EH (cell line): ENCODE measurements at places on chromosomes 2 and 18.

DNA sequence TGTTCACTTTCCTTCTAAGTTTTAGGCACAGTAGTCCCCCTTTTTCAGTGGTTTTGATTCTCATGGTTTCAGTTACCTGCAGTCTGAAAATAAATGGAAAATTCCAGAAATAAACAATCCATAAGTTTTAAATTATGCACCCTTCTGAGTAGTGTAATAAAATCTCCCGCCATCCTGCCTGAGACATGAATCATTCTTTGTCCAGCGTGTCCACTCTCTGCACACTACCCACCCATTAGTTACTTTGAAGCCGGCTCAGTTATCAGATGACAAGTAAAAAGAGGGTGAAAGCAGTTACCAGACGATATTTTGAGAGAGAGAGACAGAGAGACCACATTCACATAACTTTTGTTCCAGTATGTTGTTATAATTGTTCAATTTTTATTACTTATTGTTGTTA is 400.5 kb downstream of the TMX3 start:
- DNase-seq = peak; percentile 79

- DNase-seq = no peak
Observed at GRCh38 chr2:25639131-25639530, 34.2 kb downstream of the DTNB start.

- DNase-seq = no peak
Observed at GRCh38 chr2:101617796-101618195, 79.7 kb upstream of the MAP4K4 start.

DNA sequence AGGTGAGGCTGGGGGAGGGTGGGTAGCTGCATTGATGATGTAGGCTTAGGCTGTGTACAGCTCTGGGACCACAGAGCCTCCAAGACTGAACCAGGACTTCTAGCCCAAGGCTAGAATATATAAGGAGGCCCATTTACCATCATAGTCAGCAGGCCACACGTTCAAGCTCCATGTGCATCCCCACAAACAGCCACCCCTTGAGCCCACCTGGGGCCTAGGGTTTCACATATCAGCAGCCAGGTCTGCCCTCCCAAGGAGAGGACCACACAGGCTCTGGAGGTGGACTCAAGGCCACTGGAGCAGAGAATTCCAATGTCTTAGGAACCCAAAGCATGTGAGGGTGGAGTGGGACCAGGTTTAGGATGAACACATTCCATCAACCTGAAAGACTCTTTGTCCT is 230.5 kb downstream of the TTC32 start:
- no peak for DNase-seq

DNA sequence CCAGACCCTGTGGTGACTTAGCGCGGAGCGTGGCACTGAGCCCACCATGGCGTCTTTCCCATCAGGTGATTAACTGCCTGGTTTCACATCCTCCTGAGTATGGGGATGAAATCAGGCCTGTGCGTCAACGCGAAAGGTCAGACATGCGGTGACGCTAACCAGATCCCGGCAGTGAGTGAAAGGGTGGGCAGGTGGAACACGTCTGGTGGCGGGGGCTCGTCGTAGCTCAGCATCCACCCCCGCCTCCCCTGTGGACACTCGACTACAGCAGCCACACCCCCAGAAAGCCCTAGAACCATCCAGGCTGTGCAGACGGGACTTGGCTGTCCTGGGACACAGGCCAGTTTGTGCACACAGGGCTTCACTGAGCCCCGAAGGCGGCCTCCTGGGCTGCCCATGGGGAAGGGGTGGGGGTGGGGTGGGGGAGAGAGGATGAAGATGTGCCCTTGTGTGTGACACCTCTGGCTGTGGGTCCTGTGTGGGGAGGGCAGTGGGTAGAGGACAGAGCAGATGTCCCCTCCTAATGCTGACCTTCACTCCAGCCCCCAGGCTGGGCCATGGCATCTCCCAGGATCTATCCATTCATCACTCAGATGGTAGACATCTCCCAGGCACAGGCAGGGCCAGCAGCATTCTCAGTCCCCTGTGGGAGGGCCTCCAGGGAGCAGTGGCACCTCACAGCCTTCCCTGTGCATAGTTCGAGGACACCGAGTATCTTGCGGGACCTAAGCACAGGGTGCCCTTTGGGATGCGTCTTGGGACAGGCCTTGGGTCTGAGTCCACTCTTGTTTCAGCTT is 27.5 kb downstream of the RAMP1 start:
- no peak for DNase-seq

- peak; percentile 88 for DNase-seq
Observed at GRCh38 chr2:113117541-113118262, 9.7 kb upstream of the IL1RN start.

DNA sequence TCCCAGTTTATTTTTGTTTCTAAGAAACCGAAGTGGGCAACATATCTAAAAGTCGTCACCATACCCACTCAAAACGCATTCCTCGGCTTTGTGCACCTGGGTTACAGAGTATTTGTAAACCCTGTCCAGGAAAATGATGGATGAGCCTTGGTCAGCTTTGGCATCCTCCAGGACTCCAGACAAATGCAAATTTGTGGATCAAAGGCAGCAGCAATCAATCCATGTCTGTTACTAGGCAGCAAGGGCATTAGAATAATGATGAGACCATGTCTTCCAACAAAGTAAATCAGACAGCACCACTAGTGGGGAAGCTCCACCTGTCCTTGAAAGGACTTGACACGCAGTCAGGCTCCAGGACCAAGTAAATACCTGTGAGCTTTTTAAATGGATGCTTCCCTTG is 672.6 kb upstream of the GYPC start:
- DNase-seq = no peak

- DNase-seq = no peak
Observed at GRCh38 chr2:80473796-80474195, 169.2 kb upstream of the LRRTM1 start.

DNA sequence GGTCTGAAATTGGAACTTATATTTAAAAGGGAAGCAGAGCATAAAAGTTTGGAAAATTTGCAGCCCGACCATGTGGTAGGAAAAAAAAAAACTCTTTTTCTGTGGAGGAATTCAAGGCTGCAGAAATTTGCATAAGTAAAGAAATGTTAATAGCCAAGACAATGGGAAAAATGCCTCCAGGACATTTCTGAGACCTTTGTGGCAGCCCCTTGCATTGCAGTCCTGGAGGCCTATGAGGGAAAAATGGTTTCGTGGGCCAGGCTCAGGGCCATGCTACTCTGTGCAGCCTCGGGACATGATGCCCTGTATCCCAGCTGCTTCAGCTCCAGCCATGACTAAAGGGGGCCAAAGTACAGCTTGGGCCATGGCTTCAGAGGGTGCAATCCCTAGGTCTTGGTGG is 71.9 kb upstream of the SLC16A14 start:
- no peak for DNase-seq

DNA sequence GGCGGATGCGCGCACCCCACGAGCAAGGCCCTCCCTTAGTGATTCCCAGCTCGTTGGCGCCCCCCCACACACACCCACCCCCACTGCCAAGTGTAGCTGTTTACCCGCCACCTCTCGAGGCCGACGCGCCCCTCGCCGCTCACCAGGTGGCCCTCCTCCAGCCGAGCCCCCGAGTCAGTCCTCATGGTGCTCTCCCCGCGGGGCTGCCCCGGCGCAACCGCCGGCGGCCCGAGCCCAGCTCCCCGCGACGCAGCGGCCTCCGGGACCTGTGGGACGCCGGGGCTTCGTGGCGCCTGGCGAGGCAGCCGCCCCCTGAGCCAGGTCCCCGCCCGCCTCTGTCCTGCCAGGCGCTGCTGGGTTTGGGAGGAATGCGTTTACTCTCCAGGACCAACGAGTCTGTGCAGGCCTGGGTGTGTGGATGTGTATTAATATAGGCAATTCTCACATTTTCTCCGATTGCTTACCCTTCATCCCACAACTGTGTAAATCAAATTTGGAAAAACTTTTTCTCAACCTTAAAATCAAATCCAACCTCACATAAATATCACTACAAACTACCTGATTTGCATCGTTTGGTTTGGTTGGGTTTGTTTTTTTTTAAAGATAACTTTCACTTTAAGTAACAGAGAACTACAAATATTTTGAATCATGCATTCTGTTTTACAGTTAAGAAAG is at the start of gene TMEM237:
TSS of gene TMEM237 (minus strand) at position 288 of the 675 bp plus-strand sequence. CDS start at position 185, 103 bp downstream.
- DNase-seq = peak; percentile 60

DNA sequence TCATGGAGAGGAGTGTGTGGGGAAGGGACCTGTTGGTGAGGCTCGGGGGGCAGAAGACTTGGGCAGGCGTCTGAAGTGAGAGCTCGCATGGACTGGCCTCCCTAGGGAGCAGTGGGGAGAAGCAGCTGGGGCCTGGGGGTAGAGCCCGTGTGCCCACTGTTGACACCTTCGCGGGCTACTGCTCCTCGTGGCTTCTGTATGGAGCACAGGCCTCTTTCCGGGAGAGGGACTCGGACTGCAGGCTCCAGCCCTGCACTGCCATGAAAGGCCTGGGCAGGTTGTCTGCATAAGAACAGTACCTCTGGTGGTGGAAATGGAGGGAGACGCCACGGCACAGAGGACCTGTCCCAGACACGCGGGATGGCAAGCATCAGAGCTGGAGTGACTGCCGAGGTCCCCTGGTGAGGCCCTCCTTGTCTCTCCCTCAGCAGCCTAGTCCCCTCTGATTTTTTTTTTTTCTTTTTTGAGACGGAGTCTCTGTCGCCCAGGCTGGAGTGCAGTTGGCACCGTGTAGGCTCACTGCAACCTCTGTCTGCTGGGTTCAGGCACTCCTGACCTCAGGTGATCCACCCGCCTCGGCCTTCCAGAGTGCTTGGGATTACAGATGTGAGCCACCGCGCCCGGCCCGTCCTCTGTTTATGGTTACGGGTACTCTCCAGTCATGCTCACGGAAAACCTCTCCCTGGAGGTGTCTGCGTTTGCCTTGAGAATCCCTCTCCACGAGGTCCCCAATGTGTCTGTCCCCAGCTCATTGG is 44.7 kb upstream of the PTMA start:
- no peak for DNase-seq

DNA sequence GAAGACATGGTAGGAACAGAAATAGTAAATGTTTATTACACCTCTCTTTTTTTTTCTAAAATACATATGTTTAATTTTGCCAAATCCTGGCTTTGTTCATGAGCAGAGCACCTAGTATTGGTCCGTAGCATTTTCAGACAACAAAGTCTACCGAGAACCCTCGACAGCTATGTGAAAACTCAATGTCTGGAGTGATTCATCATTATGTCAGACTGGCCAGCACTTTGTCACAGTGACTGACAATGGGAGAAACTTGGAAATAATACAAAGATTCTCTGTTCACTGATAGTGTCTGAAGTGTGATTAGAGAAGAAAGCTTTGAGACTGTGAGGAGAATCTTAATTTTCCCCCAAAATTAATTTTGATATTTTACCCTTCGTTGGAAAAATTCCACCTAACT is 143.0 kb downstream of the HNMT start:
- DNase-seq = no peak

GRCh38 chr2:127182626-127183458 is 37.3 kb downstream of the CYP27C1 start:
- no peak for DNase-seq

GRCh38 chr2:56464613-56465012 is 280.8 kb downstream of the CCDC85A start:
- DNase-seq = peak; percentile 52

- peak; percentile 15 for DNase-seq
Observed at GRCh38 chr2:197189426-197190099, 121.0 kb downstream of the ANKRD44 start.

- DNase-seq = no peak
Observed at GRCh38 chr18:9890196-9890595, 4.4 kb downstream of the TXNDC2 start.

DNA sequence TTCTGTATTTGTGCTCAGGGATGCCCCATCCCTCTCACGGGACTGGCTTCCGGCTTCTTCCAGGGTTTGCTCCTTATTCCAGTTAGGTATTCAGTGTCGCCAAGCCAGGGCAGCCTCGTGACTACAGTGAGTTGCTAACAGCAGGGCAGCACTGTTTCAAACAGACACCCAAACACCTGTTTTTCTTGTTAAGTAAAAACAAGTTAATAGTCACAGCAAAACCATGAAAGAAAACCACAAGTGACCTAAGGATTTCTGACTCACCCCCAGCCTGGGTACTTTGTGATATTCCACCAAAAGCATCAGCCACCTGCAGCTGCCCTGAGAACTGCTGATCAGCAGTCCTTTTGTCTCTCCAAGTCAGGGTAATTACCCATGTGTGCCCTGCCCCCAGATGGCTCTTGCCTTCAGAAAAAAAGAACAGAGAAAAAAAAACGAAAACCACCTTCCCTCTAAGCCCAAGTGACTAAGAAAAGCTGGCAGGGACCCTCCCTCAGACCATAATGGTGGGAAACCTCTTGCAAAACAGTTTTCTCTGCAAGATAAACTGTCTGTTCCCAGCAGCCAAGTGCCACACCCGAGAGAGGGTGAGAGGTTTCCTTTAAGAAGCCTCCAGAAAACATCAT is 178.2 kb downstream of the ANAPC1 start:
- DNase-seq = peak; percentile 78

DNA sequence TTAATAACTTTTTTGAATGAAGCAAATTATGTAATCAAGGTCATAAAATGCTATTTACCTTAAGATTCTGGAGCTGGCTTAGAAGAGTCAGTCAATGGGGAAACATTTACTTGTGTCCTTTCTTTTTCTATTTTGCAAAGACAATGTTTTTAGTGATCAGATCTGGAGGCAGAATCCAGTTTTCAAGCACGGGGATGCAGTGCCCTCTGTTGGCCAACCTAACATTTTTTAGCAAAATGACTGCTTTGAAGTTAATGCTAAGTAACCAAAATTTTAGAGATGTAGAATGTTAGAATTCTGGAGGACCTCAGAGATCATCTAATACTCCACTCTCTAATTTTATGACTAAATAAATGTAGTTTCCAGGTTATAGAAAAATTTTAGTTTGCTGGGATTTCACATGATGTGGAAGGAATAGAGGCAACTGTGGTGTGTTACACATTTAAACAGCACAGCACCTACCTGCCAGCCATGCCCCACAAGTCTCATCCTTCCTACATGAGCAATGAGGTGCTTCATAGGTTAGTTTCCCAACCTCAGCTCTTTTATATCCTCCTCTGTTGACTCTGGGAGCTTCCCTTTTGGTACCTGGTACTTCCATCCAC is 23.6 kb upstream of the SLC9A4 start:
- DNase-seq = peak; percentile 48

GRCh38 chr2:228938629-228939028 is 332.5 kb downstream of the PID1 start:
- DNase-seq = peak; percentile 80

DNA sequence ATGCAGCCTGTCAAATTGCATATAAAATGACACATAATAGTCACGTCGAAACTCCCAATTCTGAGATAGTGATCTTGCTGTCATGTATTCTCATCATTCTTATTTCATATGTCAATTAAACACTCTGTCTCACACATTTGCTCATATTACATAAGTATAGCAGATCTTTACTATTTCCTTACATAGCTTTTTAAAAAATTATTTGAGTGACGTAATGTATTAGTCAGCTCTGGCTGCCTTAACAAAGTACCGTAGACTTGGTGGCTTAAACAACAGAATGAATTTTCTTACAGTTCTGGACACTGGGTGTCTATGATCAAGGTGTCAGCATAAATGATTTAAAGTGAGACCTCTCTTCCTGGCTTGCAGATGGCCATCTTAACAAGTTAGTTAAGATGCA is 1032.3 kb upstream of the NRXN1 start:
- no peak for DNase-seq
